Uterus (tissue), 4 donors: ENCODE measurements at places on chromosomes 11 and 22. TPM values are rescaled to one million over a fixed set of nuclear protein-coding genes. Genes with fewer than 3 reads are reported as not detected.

- no peaks in the 10 kb centered on the region for H3K36me3 ChIP-seq
- peaks cover 9% of the 10 kb centered on the region for H3K4me1 ChIP-seq
- peak overlapping the region; percentile 68 for H3K27ac ChIP-seq
- DNase-seq = no peak
Measured at GRCh38 chr22:27801202-27801615, 347 bp downstream of the MN1 start.

- no peak overlapping the region for H3K27ac ChIP-seq
- no peaks in the 10 kb centered on the region for H3K36me3 ChIP-seq
- no peaks in the 10 kb centered on the region for H3K27me3 ChIP-seq
- H3K4me1 ChIP-seq = no peaks in the 10 kb centered on the region
- no peak for DNase-seq
Measured at GRCh38 chr11:107770551-107770951, 58.7 kb upstream of the SLN start.

DNA sequence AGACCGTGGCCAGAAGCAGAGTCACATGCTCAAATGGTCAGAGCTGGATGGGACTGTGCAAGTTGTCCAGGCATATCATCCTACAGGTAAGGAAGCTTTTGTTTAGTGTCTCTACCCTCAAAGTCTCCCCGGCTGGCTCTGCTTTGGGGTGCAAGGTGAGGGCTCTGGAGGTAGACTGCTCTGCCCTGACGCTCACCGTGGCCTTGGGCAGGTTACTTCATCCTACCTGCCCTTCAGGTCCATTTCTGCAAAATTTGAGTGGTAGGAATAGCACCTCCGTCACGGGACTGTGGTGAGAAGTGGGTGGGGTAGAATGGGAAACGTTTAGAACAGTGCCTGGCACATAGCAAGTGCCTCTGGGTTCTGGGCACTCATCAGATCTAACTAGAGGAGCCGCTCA, 42.2 kb downstream of the NAT10 start:
- no peak overlapping the region for H3K27ac ChIP-seq
- no peaks in the 10 kb centered on the region for H3K36me3 ChIP-seq
- H3K4me1 ChIP-seq = no peaks in the 10 kb centered on the region
- H3K4me3 ChIP-seq = no peak overlapping the region
- H3K27me3 ChIP-seq = no peaks in the 10 kb centered on the region

DNA sequence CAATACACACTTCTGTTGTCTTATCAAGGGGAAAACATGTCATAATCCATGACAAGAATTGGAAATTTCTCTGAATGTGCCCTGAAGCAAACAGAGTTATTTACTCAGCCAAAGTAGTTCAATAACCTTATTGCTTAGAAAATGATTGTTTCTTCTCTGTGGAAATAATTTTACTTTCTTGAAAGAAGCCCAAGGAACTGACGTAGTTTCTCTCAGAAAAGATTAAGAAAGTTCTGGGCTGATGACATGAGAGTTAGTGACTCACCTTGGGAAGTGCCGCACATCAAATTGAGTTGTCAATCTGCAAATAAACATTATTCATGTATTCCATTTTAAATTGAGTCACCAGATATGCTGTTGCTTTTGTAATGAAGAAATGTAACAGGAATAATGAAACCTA, 418.6 kb upstream of the LRRC4C start:
- H3K4me1 ChIP-seq = no peaks in the 10 kb centered on the region
- no peaks in the 10 kb centered on the region for H3K27me3 ChIP-seq
- no peak overlapping the region for H3K27ac ChIP-seq
- no peak for DNase-seq
- H3K36me3 ChIP-seq = no peaks in the 10 kb centered on the region

Gene CHORDC1
- 373 TPM for total RNA-seq

Gene ANGPTL5
- not detected for total RNA-seq

DNA sequence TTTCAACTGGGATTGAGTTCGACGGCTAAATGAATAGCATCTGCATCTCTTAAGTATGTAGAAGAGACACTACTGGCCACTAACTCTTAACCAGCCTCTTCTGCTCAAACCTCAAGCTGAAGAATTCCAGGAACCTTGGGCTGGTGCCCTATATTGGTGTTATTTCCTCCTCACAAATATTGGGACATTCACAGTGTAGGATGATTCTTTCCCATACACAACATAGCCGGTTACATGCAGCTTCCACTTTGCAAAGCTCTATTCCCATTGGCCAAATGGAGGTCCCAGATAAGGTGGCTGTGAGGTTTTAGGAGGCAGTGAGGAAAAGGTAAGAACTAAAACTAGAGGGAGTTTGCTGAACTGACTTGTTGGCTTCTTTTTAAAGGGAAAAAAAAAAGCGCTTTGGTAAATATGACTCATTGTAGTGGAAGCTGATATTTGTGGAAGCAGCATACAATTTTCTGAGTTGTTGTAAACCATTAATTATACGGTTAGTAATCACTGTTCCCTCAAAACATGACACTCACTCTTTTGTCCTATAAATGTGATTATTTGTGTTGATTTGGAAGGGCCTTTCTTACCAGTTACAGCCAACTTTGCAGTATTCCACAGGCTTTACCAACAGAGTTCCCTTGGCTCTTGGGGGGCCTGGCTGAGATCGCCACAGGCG, 17.6 kb downstream of the C22orf31 start:
- DNase-seq = no peak
- H3K36me3 ChIP-seq = no peaks in the 10 kb centered on the region
- H3K4me1 ChIP-seq = peaks cover 4% of the 10 kb centered on the region
